ENCODE measurements at places on chromosomes 7 and 10. TPM values are rescaled to one million over a fixed set of nuclear protein-coding genes. Genes with fewer than 3 reads are reported as not detected.

FANK1 gene
- 4.5 TPM for total RNA-seq

DNAJC9 gene
- 58.5 TPM for total RNA-seq

FOXI2 gene
- not detected for total RNA-seq

HECW1 gene
- 15.6 TPM for total RNA-seq

MSMB gene
- total RNA-seq = not detected

OR2A1 gene
- 0.05 TPM for total RNA-seq

NPFFR1 gene
- not detected for total RNA-seq

GTF2IRD2 gene
- 17.9 TPM for total RNA-seq

EPHA1 gene
- 0.20 TPM for total RNA-seq

MAGI2 gene
- 1.2 TPM for total RNA-seq

FAM131B gene
- total RNA-seq = 0.79 TPM

CCL24 gene
- total RNA-seq = not detected

C7orf57 gene
- 0.62 TPM for total RNA-seq

Data from M059J (cell line).